Stimulated activated CD4-positive, alpha-beta T cell treated with anti-CD3 and anti-CD28 coated beads, Interleukin-15, amount 100 ng/mL, for 24 hours (primary cell): ENCODE measurements at places on chromosomes 2 and 18.

DNA sequence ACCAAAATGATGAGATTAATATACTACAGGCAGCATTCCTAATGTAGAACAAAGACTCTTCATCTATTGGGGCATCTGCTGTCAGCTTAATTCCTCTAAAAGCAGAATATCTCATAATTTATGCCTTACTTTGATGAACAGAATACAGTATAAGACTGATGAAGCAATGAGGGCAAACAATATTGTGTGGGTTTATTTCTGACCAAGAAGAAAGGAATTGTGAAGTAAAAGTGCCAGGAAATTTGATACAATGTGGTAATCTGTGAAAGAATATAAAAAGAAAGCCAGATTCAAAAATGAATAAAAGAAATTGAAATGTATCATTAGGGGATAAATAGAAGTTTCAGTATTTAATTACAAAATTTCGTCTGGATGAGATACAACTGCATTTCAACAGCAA, 78.8 kb upstream of the TTC21B start:
- no peak for DNase-seq

DNA sequence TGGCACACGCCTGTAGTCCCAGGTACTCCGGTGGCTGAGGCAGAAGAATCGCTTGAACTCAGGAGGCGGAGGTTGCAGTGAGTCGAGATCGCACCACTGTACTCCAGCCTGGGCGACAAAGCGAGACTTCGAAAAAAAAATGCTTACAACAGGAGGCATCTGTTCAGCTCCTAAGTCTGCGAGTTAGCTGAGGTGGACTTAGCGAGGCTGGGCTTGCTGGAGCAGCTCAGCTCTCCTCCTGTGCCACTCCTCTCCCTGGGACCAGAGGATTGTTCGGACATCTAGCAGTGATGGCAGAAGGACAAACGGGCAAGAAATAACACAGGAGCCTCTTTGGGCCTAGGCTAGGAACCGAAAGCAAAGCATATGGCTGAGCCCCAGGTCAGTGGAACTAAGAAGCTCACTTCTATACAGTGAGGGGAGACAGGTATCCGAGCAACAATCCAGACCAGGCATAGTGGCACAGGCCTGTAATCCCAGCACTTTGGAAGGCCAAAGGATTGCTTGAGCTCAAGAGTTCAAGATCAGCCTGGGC, 260.1 kb downstream of the GLI2 start:
- DNase-seq: no peak

DNA sequence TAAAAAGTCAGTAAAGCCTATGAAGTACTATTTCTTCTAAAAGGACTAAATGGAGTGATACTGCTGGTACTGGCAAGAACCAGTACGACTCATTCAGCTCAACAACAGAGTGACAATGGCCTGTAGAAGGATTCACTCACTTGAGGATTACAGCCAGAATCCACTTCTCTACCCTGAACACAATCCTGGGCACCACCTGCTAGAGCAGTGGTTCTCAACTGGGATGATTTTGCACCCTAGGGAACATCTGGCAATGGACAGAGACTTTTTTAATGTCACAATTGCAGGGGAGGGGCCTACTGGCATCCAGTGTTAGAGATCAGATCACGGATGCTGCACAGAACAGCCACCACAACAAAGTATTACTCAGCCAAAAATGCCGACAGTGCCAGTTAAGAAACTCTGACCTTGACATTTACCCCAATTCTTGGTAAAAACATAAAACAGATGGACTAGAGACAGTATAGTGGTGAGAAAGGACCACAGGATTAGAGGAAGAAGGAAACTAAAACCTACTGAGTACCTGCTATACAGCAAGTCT, 5.0 kb downstream of the SPIRE1 start:
- no peak for DNase-seq

DNA sequence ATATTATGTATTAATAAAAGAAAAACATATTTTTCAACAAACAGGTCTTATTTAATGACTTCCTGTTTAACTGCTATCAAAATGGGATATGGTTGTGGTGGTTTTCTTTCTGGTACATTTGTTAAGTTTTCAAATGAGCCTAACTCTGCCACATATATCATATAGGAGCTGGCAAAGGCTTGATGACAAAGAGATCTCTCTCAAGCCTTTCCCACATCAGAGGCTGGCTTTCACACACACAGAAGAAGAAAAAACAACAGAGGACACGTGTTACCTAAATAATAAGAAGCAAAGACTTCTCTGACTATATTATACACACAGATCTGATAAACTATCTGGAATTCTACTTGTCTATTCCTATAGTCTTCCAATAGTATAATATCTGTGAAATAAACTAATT, 46.1 kb downstream of the CFAP36 start:
- no peak for DNase-seq

DNA sequence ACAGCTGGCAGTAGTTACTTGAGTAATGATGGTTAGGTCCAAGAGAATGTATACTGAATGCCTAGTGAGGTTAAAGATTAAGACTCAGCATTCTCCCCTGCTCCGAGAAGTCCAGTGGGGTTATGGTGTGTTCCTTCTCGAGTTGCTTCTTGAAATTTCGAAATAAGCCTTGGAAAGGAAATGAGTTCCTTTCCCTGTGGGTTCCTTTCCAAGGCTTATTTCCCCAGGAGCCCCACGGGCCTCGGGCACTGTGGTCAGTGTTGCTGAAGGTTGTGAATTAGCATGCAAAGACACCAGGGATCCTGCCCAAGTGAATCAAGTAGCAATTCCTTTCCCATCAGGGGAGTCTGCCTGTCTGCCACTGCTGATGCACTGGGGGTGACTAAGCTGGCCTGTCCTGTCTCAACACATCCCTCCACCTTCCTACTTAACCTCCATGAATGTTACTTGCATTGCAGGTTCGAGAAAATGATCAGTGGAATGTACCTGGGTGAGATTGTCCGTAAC, 53.6 kb downstream of the HK2 start:
- DNase-seq: no peak
